ENCODE measurements at places on chromosomes 1 and 21.

DNA sequence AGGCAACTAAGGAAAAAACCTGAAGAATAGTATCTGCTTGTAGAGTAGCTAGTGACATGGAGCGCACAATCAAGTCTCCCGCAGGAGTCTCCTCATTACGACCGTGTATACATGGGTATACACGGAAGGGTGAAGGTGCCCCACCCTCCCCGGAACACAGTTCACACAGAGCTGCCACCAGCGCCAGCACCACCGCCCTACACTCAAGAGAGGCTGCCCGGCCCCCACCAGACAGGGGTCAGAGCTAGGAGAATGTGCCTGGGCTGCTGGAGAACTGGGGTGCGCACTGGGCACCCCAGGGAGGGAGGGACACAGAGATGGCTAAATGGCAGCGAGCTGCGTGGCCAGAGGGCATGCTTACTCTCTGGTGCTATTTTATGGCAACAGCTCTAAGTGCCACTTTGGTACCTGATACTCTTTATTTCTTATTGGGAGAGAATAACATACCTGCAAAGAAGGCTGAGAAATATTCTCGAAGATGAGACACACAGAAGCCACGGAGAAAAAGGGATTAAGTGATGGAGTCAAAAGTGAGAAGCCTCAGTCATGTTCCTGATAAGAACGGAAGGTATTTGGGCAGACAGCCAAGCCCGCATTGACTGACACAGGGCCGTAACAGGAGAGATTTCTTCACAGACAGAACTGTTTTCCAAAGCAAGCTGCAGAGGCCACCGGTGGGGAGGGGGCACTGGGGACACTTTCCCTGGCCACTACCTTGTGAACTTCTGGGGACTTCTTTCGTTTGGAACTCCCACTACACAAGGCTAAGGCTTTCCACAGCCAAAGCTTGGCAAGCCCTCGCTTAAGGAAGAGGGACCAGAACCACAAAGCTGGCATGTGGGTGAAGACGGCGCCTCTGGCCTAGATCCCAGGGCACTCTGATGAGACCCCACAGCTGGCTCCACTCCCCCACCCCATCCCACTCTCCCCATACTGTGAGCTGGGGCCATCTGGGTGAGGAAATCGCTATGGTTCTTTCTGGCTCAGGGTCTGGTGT, 108.0 kb downstream of the PGBD5 start:
- DNase-seq: no peak

GRCh38 chr1:54298284-54299033, 98.5 kb downstream of the MRPL37 start:
- no peak for DNase-seq

- DNase-seq: no peak
Observed at GRCh38 chr21:27190601-27191000, 223.7 kb upstream of the ADAMTS5 start.

GRCh38 chr1:30268923-30269666, 454.3 kb downstream of the MATN1 start:
- no peak for DNase-seq

GRCh38 chr1:41892301-41892781, 26.4 kb downstream of the HIVEP3 start:
- DNase-seq: no peak

DNA sequence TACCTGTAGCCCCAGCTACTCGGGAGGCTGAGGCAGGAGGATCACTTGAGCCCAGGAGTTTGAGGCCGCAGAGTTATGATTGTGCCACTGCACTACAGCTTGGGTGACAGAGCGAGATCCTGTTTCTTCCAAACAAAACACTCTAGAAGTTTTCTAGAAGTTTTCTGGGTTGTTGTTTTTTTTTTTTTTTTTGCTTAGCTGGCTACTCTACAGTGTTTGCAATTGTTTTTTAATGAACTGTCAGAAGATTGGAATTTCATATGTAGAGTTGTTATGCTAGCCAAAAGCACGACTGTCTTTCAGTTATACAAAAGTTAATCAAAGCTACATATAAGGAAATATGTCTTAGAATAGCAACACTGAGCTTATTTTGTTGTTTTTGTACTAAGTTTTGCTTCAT, 30.9 kb upstream of the NEXN start:
- DNase-seq: no peak

GRCh38 chr1:53590104-53590503, 130.9 kb downstream of the DMRTB1 start:
- DNase-seq: no peak

DNA sequence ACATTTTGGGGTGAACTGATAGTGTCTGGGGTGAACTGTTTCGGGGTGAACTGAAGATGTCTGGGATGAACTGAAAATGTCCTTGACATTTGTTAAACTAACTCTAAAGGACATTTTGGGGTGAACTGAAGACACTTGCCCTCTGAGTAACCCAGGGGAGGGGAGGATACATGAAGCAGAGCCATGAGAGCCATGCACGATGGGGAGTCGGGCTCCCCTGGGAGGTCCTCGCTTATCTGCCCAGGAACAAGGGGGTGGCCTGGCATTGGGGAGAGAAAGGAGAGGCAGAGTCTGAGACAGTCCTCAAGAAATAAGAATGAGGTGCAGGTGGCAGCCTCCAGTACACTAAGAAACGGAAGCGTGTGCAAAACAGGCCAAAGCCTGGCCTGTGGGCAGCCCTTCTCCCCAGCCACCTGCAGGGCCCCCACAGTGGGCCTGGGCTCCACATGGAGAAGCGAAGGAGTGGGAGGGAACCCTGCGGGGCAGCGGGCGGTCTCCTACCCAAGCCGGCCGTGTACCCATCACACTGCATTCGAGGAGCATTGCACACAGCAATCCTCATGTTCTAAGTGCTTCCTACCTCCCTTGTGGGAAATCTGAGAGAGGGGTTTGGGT, 24.2 kb downstream of the RSPH1 start:
- no peak for DNase-seq

DNA sequence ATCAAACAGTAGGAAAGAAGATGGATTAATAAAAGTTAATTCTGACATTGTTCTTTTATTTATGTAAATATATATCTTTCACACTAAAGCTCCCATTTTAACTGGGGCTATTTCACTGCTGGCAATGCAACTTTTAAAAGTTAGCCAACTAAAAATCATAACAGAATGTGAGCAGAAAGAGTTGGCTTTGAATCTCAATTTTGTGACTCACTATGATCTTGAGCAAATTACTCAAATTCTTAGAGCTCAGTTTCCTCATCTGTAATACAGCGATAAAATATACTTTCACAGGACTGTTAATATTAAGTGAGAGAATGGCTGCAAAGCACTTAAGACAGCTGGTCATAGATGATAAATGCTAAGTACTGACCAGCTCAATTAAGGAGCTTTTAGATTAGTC, 10.8 kb downstream of the EFCAB14 start:
- DNase-seq: no peak

GRCh38 chr1:185355947-185356346, 38.9 kb upstream of the IVNS1ABP start:
- no peak for DNase-seq

- DNase-seq: peak; percentile 69
Observed at GRCh38 chr1:154405747-154406571, 816 bp downstream of the IL6R start.

- no peak for DNase-seq
Observed at GRCh38 chr1:206578068-206578977, 33.9 kb downstream of the EIF2D start.

GRCh38 chr21:34933609-34934335, 115.3 kb downstream of the RUNX1 start:
- peak; percentile 25 for DNase-seq

- DNase-seq: no peak
Observed at GRCh38 chr1:204545202-204545601, 29.0 kb downstream of the MDM4 start.

DNA sequence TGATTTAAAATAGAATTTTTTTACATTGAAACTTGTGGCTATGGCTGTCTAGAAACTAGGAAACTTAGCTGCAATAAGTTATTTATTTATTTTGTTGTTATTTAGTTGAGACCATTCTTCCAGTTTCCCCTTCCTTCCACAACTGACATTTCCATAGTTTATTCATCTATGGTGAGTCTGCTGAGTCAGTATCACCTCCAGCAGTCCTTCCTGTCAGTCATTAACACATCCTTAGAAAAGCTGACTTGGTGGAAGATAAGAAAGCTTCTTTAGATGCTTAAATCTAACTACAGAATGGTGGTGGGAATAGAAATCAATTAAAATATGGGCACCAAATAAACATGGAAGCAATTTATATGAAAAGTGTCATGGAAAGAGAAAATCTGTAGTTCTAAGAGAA, 714.0 kb downstream of the RWDD3 start:
- DNase-seq: no peak

All from activated naive CD4-positive, alpha-beta T cell treated with anti-CD3 and anti-CD28 coated beads, Interleukin-2, amount 50 U/mL, for 16 hours (primary cell).